NCI-H226 (cell line): ENCODE measurements at places on chromosomes 6 and 20.

DNA sequence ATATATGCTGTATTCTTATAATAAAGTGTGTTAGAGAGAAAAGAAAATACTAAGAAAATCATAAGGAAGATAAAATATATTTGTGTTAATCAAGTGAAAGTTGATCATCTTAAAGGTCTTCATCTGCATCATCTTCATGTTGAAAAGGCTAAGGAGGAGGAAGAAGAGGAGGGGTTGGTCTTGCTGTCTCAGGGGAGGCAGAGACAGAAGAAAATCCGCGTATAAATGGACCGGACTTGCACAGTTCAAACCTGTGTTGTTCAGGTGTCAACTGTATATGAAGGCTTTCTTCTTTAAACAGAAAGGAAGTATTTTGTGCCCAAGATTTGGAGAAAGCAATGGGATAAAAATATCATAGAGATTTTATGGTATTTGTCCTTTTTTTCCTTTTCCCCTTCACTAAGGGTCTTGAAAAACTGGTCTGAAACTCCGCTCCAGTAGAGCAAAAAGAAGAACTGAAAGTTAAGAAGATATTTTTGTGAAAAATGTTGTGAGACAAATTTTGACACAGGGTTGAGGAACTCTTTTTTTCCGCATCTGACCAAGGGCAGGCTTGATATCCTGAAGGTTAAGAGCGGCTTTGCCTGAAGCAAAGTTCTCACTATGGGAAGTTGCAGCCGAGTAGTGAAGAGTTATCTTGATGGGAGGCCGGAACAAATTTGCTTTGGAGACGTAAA is 350.7 kb downstream of the LAMA2 start:
- DNase-seq = no peak

- no peak for DNase-seq
Observed at GRCh38 chr6:161830866-161831616, 557.2 kb upstream of the AGPAT4 start.

DNA sequence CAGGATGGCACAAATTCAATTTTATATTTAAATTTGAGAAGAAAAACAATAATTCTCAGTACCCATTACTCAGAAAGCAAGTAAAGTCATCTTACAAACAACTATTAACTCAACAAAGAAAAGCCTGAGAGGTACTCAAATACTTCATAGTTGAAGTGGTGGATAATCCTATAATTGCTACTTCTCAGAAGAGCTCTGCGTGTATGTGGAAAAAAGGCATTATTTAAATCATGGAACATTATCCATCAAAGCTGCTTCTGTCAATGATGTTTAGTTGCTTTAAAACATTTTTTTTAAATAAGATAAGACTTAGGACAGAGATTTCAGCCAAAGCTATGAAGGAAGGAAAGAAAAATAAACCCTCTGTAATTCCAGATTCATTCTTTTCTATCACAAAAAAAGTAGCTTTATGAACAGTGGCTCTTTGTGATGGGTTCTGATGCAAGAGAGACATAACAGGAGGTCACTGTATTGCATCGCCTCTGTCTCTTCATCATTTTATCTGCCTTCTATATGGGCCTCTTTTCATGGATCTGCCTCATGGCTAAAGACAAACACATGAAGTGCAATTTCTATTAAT is 367.9 kb upstream of the SLC35B3 start:
- no peak for DNase-seq

- no peak for DNase-seq
Observed at GRCh38 chr6:73644030-73644429, 9.8 kb downstream of the SLC17A5 start.

DNA sequence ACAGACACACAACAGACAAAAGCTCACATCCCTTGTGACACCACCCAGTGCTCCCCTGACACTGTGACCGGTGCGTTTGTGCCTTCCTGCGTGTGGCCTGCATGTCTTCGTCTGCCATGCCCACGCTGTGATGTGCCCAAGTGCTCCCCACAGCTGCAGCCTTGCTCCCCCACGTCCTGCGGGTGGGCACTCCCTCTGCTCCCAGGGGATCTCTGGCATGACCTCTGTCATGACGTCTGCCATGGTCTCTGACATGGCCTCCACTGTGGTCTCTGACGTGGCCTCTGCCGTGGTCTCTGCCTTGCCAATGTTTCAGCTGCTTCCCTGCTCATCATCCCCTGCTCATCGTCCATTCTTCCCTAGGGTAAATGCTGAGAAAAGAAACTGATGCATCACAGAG is 200.9 kb downstream of the DLL1 start:
- no peak for DNase-seq

DNA sequence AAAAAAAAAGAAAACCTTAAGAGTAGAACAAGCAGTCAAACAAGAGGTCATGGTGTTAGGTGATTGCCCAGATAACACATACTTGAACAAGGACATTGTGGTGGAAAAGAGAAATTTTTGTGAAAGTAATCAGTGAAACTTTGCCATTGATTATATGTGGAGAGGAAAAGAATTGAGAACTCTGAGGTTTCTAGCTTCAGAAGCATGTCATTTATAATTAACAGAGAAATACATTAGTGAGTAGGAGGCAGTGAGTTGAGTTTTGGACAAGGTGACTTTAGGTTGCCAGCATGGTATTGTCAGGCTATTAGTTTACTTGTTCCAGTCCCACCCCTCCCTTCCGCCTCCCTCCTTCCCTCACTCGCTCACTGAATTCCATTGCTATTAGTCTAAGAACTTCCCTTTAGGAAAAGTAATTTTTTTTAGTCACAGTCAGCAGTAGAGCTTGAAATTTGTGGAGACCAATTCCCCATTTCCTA is 17.2 kb downstream of the TAB2 start:
- peak; percentile 88 for DNase-seq

DNA sequence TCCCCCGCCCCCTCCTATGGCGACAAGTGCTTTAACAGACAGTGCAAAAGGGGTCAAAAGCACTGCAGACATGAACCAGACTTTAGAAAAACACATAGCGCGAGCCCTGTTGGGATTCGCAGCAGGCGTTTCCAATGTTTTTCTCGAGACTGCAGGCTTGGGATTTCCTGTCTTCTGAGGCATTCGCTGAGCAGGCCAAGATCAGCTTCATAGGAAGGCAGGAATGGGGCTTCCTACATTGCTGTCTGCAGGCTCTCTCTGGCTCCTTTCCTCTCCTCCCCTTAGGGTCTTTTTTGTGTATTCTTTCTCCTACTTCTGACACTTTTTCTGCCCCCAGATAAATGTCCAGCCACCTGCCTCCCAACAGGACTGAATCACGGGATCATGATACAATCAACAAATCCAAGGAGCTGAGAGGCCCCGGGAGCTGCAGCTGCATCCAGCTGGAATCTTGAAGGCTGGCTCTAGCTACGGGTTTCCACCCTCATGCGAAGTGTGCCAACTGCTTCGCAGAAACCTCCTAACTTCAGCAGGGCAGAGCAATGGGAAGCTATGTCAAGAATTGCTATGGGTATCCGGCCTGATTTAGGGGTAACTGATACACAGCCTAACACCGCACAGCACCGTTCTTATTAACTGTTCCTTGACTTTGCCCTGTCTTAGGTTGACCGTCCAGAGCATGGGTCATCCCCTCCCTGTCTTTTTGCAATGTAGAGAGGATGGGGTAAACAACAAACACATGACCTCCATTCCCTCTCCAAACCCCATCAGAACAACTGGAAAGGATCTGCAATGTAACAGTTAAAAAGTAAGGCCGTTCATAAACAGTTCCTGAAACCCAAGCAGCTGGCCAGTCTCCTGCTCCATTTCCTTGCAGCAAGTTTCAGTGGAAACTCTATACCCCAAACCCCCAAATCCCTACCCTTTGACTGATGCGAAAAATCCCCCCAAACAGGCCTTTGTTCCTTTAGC is 31.5 kb downstream of the SNX5 start:
- DNase-seq = no peak

DNA sequence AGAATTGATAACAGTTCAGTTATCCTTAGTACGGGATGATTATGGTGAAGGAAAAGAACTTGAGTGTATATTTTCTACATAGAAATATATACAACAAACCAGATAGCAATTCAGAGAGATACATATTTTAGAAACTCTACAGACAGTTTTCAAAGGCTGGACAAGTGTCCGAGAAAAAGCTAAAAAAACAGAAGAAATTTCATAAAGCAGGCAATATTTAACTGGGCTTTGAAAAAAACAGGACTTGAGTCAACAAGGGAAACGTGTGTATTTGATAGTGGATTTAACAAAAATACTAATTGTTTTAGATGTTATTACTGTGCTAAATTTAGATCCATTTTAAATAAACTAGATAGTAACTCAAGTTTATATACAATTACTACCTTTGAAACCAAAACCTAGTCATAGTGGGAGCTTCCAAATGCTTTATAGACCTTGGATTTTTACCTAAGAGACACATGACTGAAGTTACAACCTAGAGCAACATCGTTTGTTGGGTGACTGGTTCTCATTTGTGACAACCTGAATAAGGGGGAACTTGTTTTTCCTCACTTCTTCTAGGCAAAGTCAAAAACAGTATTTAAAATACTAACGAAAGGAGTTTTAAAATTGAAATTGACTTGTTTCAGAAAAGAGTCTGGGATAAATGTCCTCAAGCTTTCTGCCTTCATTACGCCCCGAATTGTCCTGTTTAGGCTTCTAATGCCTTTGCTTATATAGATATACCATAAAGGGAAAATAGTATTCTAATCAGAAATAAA is 116.7 kb upstream of the PRSS16 start:
- no peak for DNase-seq

GRCh38 chr6:502761-503160 is 111.2 kb downstream of the IRF4 start:
- DNase-seq = no peak

DNA sequence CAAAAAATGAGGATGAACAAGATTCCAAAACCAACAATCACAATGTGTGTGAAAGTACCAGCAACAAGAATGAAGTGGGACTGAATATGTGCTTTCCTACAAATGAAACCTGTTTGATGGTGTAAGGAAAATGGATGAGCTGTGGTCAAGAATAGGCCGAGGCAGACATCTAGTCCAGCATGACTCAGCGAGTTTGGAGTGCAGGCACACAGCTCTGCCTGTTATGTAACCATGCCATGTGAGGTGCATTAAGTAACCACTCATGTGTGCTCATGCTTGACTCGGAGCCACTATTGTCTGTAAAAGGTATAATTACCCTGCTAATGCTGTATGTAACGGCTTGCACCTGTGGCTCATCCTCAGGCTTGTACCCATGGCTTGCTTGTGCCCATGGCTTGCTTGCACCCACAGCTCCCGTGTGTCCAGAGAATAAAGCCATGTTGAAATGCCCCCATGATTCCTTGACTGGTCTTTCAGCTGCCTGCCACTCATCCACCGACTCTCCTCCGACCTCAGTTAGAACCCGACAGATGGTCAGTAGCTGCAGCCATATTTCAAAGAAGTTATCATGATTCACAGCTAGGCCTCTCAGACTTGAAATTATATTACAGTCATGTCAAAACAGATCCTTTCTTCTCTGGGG is 98.7 kb downstream of the BACH2 start:
- peak; percentile 31 for DNase-seq

DNA sequence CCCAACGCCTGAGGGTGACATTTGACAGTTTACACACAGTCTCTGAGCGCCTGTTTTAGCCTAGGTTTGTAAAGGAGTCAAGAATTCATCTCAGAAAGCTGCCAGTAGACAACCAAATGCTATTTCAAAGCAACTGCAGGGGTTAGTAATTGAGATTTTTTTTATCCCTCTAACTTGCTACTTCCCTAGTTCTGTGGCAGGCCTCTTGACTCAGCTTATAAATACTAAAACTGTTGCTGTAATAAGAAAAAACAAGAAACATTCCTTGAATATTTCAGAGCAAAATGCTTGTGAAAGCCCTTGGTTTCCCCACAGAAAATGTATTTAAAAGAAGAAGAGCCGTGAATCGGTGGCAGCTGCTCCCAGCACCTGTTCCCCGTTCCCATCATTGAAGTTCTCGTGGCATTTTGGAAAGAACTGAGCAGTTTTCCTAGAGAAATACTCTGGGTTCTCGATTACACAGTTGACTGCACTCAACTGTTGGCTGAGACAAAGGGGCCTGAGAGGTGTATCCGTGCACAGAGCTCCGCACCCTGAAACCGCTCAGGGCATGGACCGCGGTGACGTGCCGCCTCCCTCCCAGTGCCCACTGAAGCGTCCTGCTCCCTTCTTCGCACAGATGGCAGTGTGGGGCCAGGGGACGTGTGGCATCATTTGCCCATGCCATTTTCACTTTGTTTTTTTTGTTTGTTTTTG is 20.9 kb downstream of the DLL1 start:
- no peak for DNase-seq
